ENCODE measurements at places on chromosomes 4 and X. TPM values are rescaled to one million over a fixed set of nuclear protein-coding genes. Genes with fewer than 3 reads are reported as not detected.
A peak's percentile ranks its signal among the peaks of the same experiment; 100 is the strongest.

DNA sequence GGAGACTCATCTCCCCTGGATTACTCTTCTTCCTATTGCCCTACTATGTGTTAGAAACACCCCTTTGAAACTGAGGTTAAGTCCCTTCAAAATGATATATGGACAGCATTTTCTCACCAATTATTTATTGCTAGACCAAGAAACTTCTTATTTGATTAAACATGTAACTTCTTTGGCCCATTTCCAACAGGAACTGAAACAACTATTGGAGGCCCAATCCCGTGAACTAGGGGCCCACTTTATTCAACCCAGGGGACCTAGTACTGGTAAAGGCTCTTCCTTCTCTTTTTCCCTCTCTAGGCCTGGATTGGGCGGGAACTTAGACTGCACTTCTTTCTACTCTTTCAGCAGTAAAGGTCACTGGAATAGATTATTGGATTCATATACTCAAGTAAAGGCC is 16.7 kb upstream of the COL25A1 start:
- no peaks in the 10 kb centered on the region for H3K27me3 ChIP-seq
- no peak overlapping the region for H3K27ac ChIP-seq
- no peak overlapping the region for H3K4me3 ChIP-seq
- no peak for DNase-seq
- no peaks in the 10 kb centered on the region for H3K4me1 ChIP-seq

GRCh38 chr4:29805245-29805644 is 914.9 kb upstream of the PCDH7 start:
- H3K36me3 ChIP-seq = no peaks in the 10 kb centered on the region
- H3K4me3 ChIP-seq = no peak overlapping the region
- DNase-seq = no peak
- H3K4me1 ChIP-seq = no peaks in the 10 kb centered on the region

- H3K36me3 ChIP-seq = no peaks in the 10 kb centered on the region
- no peak overlapping the region for H3K27ac ChIP-seq
- no peaks in the 10 kb centered on the region for H3K27me3 ChIP-seq
- H3K4me3 ChIP-seq = no peak overlapping the region
- H3K4me1 ChIP-seq = no peaks in the 10 kb centered on the region
- DNase-seq = no peak
Observed at GRCh38 chrX:101210630-101211029, 9.0 kb upstream of the DRP2 start.

DNA sequence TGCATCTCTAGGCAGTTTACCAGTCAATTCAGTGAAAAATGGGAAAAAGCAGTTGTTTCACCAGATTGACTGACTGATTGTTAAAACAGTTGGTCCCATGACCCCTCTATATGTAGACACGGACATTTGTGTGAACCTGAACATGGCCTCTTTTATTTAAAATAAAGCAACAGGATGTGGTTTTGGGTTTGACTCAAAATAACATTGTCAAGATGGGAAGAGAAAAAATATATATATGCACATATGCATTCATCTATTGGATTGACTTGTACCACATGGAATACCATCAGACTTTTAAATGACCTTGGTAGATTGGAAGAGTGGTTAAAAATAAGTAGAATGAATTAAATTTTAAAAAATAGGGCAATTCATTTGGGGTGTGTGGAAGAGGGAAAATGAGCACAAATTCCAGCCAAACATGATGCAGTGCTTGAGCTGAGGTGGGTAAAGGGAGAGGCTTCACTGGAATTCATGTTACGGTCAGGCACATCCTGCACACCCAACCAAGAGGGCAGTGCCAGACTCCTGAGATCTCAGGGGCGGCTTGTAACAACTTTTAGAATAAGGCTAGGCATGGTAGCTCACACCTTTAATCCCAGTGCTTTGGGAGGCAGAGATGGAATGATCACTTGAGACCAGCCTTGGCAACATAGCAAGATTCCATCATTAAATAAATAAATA is 560.7 kb upstream of the TENM3 start:
- H3K27me3 ChIP-seq = no peaks in the 10 kb centered on the region
- DNase-seq = no peak
- H3K4me1 ChIP-seq = no peaks in the 10 kb centered on the region
- no peaks in the 10 kb centered on the region for H3K36me3 ChIP-seq

TRIM75 gene
- total RNA-seq = not detected

DNA sequence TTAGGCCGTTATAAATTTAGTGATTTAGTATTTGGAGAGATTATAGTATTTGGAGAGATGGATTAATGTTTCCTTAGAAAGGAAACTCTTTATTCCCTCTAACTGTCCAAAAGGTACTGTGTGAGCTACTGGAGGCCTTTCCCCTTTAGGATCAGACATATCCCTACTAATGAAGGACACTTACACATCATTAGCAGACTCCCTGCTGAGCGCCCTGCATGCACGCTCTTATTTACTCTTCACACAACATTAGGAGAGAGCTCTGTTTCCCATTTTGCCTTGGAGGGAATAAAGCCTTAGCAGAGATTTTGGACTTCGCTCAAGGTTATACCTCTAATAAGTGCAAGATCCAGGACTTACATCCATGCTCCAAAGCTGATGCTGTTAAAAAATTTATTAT is 17.8 kb upstream of the STOX2 start:
- no peaks in the 10 kb centered on the region for H3K36me3 ChIP-seq
- no peak overlapping the region for H3K4me3 ChIP-seq
- DNase-seq = no peak
- no peaks in the 10 kb centered on the region for H3K27me3 ChIP-seq
- no peaks in the 10 kb centered on the region for H3K4me1 ChIP-seq

DNA sequence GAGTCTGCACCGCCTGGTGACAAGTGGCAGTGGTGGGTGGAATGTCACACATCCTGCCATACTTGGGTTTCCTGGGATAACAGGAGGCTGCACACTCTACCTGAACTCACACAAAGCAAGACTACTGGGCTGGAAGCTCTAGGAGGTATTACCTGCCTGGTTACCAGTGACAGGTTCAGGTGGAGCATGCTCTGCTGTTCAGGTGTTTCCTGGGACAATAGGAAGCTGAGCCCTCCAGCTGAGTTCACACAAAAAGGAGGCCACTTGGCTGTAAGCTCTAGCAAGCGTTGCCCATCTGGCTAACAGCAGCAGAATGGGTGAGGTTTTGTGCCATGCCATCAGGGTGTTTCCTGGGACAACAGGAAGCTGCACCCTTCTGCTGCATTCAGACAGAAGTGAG is 17.4 kb upstream of the UGT2B7 start:
- no peaks in the 10 kb centered on the region for H3K36me3 ChIP-seq
- H3K4me1 ChIP-seq = no peaks in the 10 kb centered on the region
- no peak overlapping the region for H3K4me3 ChIP-seq
- DNase-seq = no peak
- H3K27ac ChIP-seq = no peak overlapping the region

- peaks cover 21% of the 10 kb centered on the region for H3K4me1 ChIP-seq
- H3K36me3 ChIP-seq = peaks cover 13% of the 10 kb centered on the region
- no peak for DNase-seq
- H3K4me3 ChIP-seq = no peak overlapping the region
- peak overlapping the region; percentile 30 for H3K27ac ChIP-seq
Observed at GRCh38 chr4:119233191-119233590, 20.7 kb downstream of the USP53 start.

HEPH gene
- total RNA-seq = 9.1 TPM

GRCh38 chrX:125132274-125132673 is 187.4 kb upstream of the TEX13C start:
- DNase-seq = no peak
- no peak overlapping the region for H3K4me3 ChIP-seq
- no peak overlapping the region for H3K27ac ChIP-seq
- H3K4me1 ChIP-seq = no peaks in the 10 kb centered on the region

CT45A5 gene
- not detected for total RNA-seq

ARX gene
- total RNA-seq = not detected

- H3K27ac ChIP-seq = no peak overlapping the region
- no peak for DNase-seq
- H3K36me3 ChIP-seq = no peaks in the 10 kb centered on the region
- no peaks in the 10 kb centered on the region for H3K4me1 ChIP-seq
Observed at GRCh38 chr4:104344342-104344980, 150.2 kb downstream of the CXXC4 start.

USP26 gene
- total RNA-seq = not detected

- no peaks in the 10 kb centered on the region for H3K27me3 ChIP-seq
- H3K4me3 ChIP-seq = no peak overlapping the region
- no peaks in the 10 kb centered on the region for H3K36me3 ChIP-seq
- peaks cover 77% of the 10 kb centered on the region for H3K4me1 ChIP-seq
- H3K27ac ChIP-seq = peak overlapping the region; percentile 78
- peak; percentile 38 for DNase-seq
Observed at GRCh38 chr4:41369680-41370079, 113.0 kb downstream of the UCHL1 start.

- no peak overlapping the region for H3K4me3 ChIP-seq
- H3K36me3 ChIP-seq = no peaks in the 10 kb centered on the region
- H3K27ac ChIP-seq = no peak overlapping the region
- H3K4me1 ChIP-seq = no peaks in the 10 kb centered on the region
Observed at GRCh38 chrX:12497832-12498591, 293.2 kb upstream of the PRPS2 start.

- DNase-seq = no peak
- H3K4me1 ChIP-seq = no peaks in the 10 kb centered on the region
- no peak overlapping the region for H3K27ac ChIP-seq
- H3K4me3 ChIP-seq = no peak overlapping the region
Observed at GRCh38 chr4:111464251-111465045, 680.8 kb upstream of the FAM241A start.

DNA sequence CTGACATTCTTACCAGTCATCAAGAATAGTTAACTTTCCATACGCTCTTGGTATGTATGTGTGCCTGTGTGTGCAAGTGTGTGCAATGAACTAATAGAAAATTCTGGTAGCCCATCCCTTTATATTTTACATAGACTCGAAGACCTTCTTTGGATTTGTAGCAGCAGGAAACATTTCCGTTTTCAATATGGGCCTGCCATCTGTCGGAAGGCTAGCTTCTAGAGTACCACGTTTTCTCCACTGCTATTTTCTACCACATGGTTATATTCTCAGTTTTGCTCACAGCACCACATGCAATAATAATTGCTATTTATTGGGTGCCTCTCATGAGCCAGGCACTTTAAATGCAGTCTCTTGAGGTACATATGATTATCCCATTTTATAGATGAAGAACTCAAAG is 47.9 kb upstream of the PTCHD1 start:
- H3K27me3 ChIP-seq = no peaks in the 10 kb centered on the region
- no peak overlapping the region for H3K4me3 ChIP-seq
- no peak overlapping the region for H3K27ac ChIP-seq

GRCh38 chr4:72779241-72779640 is 210.2 kb upstream of the ADAMTS3 start:
- DNase-seq = no peak
- H3K36me3 ChIP-seq = no peaks in the 10 kb centered on the region
- no peak overlapping the region for H3K4me3 ChIP-seq
- H3K4me1 ChIP-seq = no peaks in the 10 kb centered on the region
- H3K27ac ChIP-seq = no peak overlapping the region
- no peaks in the 10 kb centered on the region for H3K27me3 ChIP-seq

SLC4A4 gene
- total RNA-seq = 16.1 TPM

DNA sequence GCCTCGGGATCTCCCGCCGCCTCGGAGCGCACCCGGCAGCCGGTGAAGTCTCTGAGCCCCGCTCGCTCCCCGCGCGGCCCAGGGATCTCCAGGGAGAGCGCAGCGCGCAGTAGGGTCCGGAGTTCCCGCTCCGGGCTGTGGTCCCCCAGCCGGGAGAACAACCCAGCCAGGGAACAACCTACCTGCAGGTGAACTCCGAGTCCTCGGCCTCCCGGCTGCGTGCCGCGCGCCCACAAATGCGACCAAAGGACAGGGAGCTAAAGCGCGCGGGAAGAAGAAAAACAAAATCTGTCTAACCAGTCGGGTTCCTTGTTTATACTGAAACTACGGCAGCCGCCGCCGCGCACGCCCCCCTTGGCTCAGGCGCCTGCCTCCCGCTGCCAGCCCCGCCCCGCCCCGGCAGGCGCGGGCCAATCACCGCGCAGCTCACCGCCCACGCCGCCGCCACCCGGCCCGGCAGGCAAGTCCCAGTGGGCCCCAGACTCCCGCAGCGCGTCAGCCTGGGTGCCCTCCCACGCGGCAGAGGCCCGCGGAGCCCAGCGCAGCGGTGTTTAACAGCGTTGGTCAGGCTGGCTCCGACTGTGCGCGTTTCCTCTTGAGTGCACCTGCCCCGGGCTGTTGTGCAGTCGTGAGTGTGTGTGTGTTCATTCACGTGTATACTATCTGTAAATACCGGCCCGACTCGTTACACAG is at the start of gene RASGEF1B:
TSS of gene RASGEF1B (minus strand) at position 320 of the 693 bp plus-strand sequence. CDS start 12,399 bp downstream, outside the sequence.
- peaks cover 21% of the 10 kb centered on the region for H3K4me1 ChIP-seq
- H3K36me3 ChIP-seq = no peaks in the 10 kb centered on the region
- H3K27ac ChIP-seq = peak within 1 kb of the TSS; percentile 91
- DNase-seq = peak; percentile 90

GRCh38 chr4:139872274-139872673 is 206.7 kb downstream of the MGST2 start:
- no peak overlapping the region for H3K27ac ChIP-seq
- DNase-seq = no peak
- no peak overlapping the region for H3K4me3 ChIP-seq

- no peak for DNase-seq
- H3K4me1 ChIP-seq = no peaks in the 10 kb centered on the region
- no peaks in the 10 kb centered on the region for H3K27me3 ChIP-seq
- no peaks in the 10 kb centered on the region for H3K36me3 ChIP-seq
Observed at GRCh38 chrX:114152801-114153200, 431.1 kb upstream of the HTR2C start.

NEXMIF gene
- 0.25 TPM for total RNA-seq

EXOC1L gene
- total RNA-seq = not detected

- H3K36me3 ChIP-seq = peaks cover 8% of the 10 kb centered on the region
- DNase-seq = no peak
- no peaks in the 10 kb centered on the region for H3K27me3 ChIP-seq
- no peak overlapping the region for H3K4me3 ChIP-seq
- peaks cover 81% of the 10 kb centered on the region for H3K4me1 ChIP-seq
Observed at GRCh38 chr4:148437439-148437838, 4.8 kb downstream of the NR3C2 start.

GRCh38 chrX:9871701-9872268 is 85.6 kb downstream of the SHROOM2 start:
- no peak for DNase-seq
- H3K4me1 ChIP-seq = no peaks in the 10 kb centered on the region
- no peaks in the 10 kb centered on the region for H3K36me3 ChIP-seq

DNA sequence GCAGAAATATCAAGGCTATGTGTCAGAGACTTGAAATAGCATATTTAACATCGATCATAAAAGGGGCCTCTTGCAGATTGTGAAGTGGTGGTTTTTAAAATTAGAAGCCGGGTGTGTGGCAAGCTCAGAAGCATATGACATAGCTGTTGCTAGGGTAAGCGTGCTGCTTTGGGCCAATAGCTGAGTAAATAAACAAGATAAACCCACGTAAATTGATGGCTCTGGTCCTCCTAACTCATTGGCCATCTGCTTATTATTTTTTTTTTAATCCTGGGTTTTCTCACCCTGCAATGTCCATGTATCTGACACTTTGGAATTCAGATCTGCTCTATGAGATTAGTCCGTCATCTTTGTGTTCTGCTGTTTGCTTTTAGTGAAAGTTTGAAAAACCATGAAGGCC is 32.6 kb upstream of the STOX2 start:
- H3K36me3 ChIP-seq = no peaks in the 10 kb centered on the region
- H3K27me3 ChIP-seq = no peaks in the 10 kb centered on the region
- H3K4me3 ChIP-seq = no peak overlapping the region

NAA11 gene
- not detected for total RNA-seq

- peaks cover 2% of the 10 kb centered on the region for H3K27me3 ChIP-seq
- no peak overlapping the region for H3K4me3 ChIP-seq
- DNase-seq = no peak
- peaks cover 8% of the 10 kb centered on the region for H3K4me1 ChIP-seq
- H3K27ac ChIP-seq = no peak overlapping the region
Observed at GRCh38 chr4:25949173-25949748, 35.2 kb downstream of the SMIM20 start.

PDGFRA gene
- total RNA-seq = 6.7 TPM

All from heart right ventricle (tissue), 16 donors.